RWPE2 (cell line): ENCODE measurements at places on chromosomes 16 and 17.

DNA sequence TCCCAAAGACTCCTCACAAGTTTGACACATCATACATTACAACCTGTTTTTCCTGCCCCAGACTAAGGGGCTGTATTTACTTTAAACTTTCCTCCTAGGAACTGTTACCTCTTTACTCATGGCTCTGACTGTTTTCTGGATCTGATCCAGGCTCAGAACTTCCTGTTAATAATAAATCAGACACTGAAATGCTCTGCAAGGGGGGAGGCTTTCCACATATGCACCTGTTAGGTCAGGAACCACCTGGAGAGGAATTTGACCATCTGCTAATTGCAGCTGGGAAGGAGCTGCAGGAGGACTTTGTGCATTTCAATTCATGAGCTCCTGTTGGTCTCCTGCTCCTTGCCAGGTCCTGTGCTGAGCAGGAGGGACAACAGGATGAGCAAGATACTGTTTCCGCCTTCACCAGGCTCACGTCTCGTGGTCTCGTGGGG, 476.9 kb upstream of the CDH5 start:
- no peak for DNase-seq

- DNase-seq, result no peak
Observed at GRCh38 chr17:27862004-27862403, 31.2 kb downstream of the LYRM9 start.

- DNase-seq, result no peak
Observed at GRCh38 chr17:70375406-70375805, 206.1 kb downstream of the KCNJ2 start.

DNA sequence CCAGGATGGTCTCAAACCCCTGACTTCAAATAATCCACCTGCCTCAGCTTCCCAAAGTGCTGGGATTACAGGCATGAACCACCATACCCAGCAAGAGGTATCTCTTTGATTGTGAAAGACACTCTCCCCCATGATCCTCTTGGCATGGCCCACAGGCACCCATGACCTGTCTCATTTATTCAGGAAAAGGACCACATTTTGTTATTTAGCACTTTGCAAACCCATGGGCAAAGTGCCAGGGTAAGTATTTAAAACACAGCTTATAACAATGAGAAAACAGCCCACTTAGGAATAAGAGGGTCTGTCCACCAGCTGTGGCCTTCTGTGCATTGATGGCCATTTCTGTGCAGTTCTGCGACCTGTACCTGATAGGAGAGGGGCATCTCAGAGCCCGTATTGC, 12.8 kb upstream of the AKTIP start:
- DNase-seq, result no peak

- DNase-seq, result no peak
Observed at GRCh38 chr17:74187761-74188160, 15.7 kb upstream of the RPL38 start.

DNA sequence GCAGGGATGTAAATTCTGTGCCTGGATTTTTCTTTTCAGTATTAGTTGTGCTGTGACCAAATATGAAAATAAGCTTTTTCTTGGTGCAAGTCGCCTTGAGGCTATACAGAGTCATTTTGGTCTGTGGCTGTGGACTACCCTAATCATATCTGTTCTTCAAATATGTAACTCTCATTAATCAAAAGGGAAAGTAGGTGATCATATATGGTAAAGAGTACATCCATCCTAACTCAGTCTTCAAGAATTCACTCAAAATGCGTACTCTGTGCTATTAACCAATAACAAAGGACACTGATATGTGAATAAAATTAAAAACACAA, 2.6 kb downstream of the CPD start:
- no peak for DNase-seq

- DNase-seq, result no peak
Observed at GRCh38 chr16:65480281-65481091, 358.6 kb upstream of the CDH11 start.

- no peak for DNase-seq
Observed at GRCh38 chr16:78570399-78571141, 471.1 kb downstream of the WWOX start.

DNA sequence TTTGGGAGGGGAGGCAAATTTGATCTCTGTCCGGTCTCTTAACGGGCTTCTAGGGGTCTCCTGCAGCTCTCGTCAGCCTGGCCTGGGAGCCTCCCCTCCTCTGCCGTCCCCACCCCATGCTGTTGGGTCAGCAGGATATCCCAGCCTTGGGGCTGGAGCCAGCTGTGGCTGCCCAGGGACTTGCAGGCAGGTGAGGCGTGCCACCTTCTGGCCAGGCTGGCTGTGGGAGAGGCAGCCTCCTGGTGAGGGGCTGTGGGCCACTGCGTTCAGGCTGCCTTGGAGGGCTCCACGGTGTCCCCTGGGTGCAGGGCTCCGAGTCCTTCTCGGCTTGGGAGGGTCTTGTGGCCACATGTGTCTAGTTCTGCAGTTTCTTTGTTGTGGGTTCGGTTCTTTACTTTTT, 34.6 kb downstream of the TBCD start:
- no peak for DNase-seq

DNA sequence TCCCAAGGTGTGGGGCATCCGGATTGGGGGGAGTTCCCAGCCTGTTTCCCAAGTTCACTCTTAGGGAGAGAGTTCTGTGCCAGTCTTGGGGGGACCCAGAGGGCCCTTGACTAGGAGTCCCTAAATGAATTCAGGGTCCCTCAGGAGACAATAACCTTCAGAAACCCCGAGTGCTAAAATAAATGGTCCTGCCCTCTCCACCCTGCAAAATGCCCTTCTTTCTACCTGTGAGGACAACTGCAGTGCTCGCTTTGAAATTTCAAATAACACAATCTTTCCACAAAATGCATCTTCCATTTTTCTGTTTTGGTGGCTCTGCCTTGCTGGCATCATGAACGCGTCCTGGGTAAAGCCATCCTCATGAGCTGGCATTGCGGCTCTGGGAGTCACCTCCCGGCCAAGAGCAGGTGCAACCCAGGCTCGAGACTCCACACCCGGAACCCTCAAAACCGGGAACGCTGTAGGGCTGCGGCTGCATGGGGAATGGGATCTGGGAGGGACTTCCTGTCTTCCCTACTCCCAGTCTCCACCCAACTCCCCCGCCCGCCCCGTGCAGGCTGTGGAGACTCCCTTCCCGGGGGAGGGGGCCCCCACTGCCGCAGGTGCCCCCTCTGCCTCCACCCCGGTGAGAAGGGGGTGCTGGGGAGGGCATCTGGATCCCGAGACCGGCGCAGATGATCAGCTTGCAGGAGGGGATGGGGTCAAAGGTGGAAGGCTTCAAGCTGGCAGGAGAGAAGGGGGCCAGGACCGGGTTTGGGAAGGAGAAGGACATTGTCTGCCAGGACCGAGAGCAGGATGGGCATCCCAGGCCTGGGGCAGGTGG, at the start of gene ZNF205:
Gene ZNF205 (plus strand): TSS at position 529 of the 823 bp plus-strand sequence. CDS start 845 bp downstream, outside the sequence.
- no peak for DNase-seq
